ENCODE measurements at places on chromosomes 12 and 14.

GRCh38 chr14:89719366-89720075 is 235.0 kb downstream of the EFCAB11 start:
- no peak for DNase-seq

GRCh38 chr12:23662966-23663365 is 286.5 kb downstream of the SOX5 start:
- no peak for DNase-seq

DNA sequence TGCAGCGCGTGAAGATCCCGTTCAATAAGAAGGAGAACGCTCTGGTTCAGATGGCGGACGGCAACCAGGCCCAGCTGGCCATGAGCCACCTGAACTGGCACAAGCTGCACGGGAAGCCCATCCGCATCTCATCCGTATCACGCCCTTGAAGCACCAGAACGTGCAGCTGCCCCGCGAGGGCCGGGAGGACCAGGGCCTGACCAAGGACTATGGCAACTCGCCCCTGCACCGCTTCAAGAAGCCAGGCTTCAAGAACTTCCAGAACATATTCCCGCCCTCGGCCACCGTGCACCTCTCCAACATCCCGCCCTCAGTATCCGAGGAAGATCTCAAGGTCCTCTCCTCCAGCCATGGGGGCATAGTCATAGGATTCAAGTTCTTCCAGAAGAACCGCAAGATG is 131.9 kb upstream of the FUT8 start:
- DNase-seq: no peak

- no peak for DNase-seq
These were observed 61.0 kb downstream of the HMGA2 start for GRCh38 chr12:65885312-65885711.

GRCh38 chr12:96028538-96028937 is 6.8 kb downstream of the LTA4H start:
- DNase-seq: no peak

GRCh38 chr12:120710031-120710804 is at the start of gene UNC119B:
Gene UNC119B, plus strand, starts transcription at chr12:120710458. Its CDS starts 17 bp downstream, at chr12:120710475.
- peak; percentile 64 for DNase-seq

DNA sequence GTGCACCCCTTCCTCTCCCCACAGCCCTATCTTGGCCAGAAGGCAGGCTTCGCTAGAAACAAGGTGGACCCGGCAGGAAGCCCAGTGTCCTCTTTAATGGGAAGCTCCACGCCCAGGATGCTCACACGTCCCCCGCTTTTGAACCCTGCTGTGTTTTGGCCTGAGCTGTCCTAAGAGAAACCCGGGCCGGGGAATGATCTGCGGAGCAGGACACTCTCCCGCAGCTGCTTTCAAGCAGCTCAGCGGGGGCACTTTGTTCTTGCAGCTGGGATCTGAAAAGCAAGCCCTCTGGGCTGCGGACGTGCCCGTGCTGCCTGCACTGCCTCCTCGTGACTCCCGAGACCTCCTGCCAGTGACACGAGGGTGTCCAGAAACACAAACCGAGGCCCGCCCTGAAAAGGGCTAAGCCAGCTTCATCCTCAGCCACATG is 30.0 kb downstream of the SCARB1 start:
- DNase-seq: no peak

GRCh38 chr14:32826404-32827082 is 112.1 kb upstream of the NPAS3 start:
- DNase-seq: no peak

- DNase-seq: peak; percentile 50
These were observed 23.7 kb upstream of the SLC2A3 start for GRCh38 chr12:7959701-7960121.

DNA sequence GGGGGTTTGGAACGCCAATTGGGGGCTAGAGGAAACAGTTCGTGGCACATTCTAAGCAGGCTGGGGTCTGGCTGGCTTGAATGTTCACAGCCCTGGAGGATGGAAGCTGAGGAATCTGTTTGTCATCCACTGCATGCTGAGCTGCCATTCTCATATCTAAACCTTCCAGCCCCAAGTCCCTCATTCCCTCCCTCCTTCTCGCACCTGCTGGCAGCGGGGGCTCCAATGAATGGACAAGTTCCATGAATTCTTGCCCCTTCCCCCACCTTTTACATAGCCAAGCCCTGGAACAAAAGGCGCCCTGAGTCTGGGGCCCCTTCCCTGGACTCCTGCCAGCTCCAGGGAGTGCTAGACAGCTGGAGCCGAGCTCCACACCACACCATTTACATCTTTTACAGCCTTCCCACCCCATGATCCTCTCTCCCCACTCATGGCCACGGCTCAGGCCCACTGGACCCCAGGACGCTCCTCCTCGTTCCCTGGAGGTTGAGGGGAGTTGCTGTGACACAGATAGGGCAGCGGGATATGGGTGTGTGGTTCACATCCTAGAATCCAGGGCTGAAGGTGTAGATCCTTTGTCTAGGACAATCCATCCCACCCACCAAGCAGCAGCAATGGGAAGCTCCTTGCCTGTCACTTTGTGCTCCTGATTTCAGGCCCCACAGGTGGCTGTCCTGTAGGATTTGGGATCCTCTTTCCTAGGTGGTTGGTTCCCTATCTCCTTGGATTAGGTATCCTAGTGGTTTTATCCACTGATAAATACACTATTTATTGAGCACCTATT is 21.7 kb upstream of the VRTN start:
- DNase-seq: no peak

DNA sequence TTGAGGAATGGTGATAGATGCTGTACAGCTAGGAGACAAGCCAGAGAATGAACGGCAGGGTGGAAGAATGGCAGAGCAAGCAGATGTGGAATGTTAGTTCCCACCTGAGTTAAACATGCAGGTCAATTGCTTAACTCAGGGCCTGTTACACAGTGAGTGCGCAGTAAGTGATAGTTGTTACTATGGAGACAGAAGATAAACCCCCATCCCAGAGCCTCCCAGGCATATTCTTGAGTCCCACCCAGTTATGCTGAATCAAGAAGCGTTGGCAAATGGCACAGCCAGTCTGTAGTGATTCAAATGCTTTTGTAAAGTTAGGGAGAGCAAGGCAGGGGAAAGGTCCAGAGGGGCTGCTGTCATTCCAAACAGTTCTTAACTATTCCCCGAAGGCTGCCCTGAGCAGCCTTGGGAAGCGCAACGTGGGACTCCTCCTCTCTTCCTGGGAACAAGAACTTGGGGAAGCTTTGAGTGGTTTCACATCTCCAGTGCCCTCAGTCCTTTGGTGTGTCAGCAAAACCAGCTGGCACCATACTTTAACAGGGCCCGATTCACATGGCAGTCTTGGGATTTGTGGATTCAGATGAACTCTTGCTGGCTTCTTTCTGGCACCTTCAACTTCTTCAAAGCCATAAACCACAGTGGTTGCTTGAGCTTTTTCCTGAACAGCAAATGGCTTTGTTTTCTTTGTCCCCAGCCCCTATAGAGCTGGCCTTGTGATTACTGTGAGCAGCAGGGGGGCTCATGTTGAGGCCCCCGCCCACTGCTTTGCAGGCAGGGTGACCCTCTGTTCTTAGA is 66.4 kb downstream of the PPM1A start:
- DNase-seq: no peak

GRCh38 chr14:79137045-79137430 is 966.9 kb downstream of the NRXN3 start:
- DNase-seq: no peak

DNA sequence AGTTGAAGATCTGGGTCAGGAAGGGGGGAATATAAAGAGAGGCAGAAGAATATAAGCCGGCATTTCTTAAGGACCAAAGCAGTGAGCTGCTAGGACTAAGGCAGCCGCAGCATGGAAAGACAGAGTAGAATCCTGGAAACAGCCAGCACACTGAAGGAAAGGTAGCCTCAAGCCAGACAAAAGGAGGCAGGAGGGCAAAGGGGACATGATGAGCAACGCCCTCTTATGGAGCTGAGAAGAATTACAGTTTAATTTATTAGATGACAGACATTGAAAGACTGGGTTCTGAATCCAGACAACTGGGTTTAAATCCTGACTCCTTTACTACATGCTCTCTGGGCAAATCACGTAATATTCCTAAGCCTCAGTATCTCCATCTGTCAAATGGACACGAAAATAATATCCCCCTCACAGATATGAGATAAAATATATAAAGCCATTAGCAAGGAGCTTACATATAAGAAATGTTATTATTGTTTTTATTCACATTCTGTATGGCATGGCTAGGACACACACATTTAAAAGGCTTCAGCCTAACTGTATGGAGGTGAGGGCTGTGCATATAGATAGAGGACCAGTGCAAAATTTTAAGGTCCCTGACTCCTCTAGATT is 8.1 kb upstream of the PCED1B start:
- DNase-seq: no peak

- peak; percentile 12 for DNase-seq
These were observed 74.7 kb downstream of the NOC4L start for GRCh38 chr12:132218915-132219314.

- DNase-seq: no peak
These were observed 32.3 kb upstream of the MMP17 start for GRCh38 chr12:131795690-131796410.

DNA sequence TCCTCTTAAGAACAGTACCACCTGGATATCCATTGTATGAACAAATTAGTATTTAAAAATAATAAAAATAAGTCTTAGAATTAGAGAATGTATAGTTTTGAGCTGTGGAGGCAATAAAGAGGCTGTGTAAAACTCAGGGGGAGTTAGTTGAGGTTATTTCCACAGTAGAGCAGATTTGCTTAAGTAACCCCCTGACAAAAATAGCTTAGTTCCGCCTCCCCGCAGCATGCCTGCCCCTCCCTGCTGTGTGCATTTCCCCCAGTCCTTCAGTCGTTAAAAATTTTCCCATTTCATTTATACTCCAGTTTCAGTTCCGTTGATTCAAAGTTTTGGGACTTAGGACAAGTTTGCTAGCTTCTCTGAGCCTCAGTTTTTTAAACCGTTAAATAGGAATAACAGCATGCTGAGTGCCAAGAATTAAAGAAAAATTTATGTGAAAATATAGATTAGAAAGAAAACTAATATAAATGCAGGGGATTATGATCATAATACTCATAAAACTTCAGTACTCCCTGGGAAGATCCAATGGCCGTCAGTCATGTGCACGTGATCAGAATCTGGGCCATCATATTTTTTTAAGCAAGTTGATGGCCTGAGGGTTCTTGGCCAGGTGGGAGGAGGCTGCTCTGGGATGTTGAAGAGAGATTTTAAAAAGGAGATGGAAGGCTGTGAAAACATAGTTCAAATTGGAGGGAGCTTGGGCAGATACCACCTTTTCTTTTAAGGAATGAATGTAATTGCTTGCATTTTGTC is 14.5 kb upstream of the SLC38A2 start:
- DNase-seq: no peak

DNA sequence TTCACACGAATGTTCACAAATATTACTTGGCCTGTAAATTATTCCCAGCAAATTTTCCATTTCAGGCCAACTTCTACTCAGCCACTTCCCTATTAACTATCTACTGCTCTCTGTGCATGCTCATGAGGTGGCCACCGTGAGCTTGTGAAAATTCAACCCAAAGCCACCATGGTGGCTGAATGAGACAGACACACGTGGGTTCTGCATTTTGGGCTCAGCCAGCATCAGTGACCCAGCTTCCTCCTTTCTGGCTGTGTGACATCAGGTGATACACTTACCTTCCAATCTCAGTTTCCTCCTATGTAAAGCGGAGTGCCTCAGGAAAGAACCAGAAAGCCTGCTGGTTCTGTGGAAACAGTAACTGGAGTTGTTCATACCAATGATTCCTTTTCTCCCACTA is 175.8 kb downstream of the FOXN3 start:
- no peak for DNase-seq

DNA sequence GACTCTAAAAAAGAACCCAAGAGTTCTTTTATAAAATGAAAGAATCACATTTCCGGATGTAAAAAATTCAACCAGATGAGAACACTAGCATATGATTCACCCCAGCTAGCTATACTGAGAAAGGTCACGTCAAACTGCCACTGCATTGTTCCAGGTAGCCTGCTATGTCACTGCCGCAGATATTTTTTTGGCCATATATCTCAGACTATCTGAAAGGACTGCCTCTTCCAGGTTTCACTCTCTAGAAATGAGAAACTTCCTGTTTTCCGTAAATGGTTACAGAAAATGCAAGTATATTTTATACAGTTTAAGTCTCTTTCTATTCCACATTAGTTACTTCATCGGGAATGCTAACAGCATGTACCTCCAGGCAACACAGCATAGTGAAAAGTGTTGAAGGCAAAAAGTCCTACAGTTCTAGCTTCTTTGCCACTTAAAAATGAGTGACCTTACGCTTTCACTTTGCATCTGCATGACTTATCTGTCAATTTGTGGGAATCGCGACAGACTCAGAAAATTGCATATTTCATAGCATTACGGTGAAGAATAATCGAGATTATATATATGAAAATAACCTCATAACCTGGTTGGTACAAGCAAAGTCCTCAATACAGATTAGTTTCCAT is 105.2 kb downstream of the MED13L start:
- DNase-seq: no peak

DNA sequence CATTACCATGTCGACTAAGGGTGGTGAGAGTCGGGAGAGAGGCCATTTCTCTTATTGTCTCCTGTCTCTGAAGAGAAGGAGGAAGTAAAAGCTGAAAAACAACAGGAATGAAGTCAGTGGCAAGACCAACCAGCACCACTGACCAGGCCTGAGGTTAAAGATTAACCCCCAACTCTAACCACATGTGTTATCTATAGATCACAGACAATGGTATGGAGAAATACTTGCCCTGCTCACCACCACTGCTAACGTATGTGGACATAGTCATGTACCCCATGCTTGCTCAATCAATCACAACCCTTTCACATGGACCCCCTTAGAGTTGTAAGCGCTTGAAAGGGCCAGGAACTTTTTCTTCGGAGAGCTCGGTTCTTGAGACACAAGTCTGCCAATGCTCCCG is 690.9 kb upstream of the LMO3 start:
- DNase-seq: no peak

DNA sequence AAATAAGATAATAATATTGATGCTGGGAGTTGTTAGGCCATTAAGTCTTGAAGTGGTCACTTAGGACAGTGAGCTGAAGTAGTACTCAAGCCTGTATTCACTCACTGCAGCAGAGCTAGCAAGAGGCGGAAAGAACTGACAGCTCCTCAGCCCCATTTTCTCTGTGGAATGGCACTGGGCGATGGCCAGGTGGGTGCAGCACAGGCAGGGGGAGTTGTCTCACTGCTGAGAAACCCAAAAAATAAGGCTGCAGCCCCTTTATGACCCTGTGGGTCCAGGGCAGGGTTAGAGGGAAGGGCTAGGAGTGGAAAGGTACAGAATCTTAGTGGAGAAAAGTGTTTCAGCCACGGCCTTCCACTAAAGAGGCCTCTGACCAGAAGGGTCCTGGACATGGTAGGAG is 35.5 kb downstream of the PDZRN4 start:
- DNase-seq: no peak
